Smooth muscle cell of the umbilical artery (primary cell): ENCODE measurements at places on chromosomes 6 and 20. TPM values are rescaled to one million over a fixed set of nuclear protein-coding genes. Genes with fewer than 3 reads are reported as not detected.

The GATA5 gene
- total RNA-seq, result not detected in 2 replicates

The SEMG1 gene
- not detected in 2 replicates for total RNA-seq

The EFCAB8 gene
- total RNA-seq, result under 0.01 and 0.97 TPM in 2 replicates

The GPLD1 gene
- under 0.01 and 0.32 TPM in 2 replicates for total RNA-seq
